Left ventricle myocardium superior (tissue), 1 donor: ENCODE measurements at places on chromosomes 2 and 18. TPM values are rescaled to one million over a fixed set of nuclear protein-coding genes. Genes with fewer than 3 reads are reported as not detected.

TRIM43 gene
- total RNA-seq: not detected

GULP1 gene
- 4.6 TPM for total RNA-seq

MFSD2B gene
- total RNA-seq: not detected

NGEF gene
- total RNA-seq: not detected

DSG2 gene
- 49.6 TPM for total RNA-seq

FSHR gene
- total RNA-seq: 0.20 TPM

RABL2A gene
- 5.3 TPM for total RNA-seq

UGT1A10 gene
- not detected for total RNA-seq

ITGAV gene
- total RNA-seq: 143 TPM

SYT4 gene
- 1.9 TPM for total RNA-seq

BMP10 gene
- total RNA-seq: 0.25 TPM

ZNF24 gene
- total RNA-seq: 53.6 TPM

ACTR2 gene
- total RNA-seq: 109 TPM

KIAA2012 gene
- total RNA-seq: not detected

SPEG gene
- 111 TPM for total RNA-seq

CXCR1 gene
- 0.69 TPM for total RNA-seq

ATP5MC3 gene
- total RNA-seq: 1,234 TPM

COL5A2 gene
- total RNA-seq: 8.1 TPM

PRKAG3 gene
- total RNA-seq: 0.12 TPM

KIF1A gene
- total RNA-seq: 1.6 TPM

CENPA gene
- total RNA-seq: not detected

UBR3 gene
- 127 TPM for total RNA-seq

ANKRD30B gene
- not detected for total RNA-seq

ENOSF1 gene
- total RNA-seq: 23.9 TPM

ALPG gene
- total RNA-seq: not detected

CPLX4 gene
- not detected for total RNA-seq

LRRTM4 gene
- 0.69 TPM for total RNA-seq

PMAIP1 gene
- total RNA-seq: 0.20 TPM

KRTCAP3 gene
- total RNA-seq: not detected

ACVR1C gene
- total RNA-seq: 0.32 TPM

TCF7L1 gene
- total RNA-seq: 7.1 TPM

PKDCC gene
- total RNA-seq: 77.1 TPM

ST6GAL2 gene
- 0.12 TPM for total RNA-seq

ATG16L1 gene
- 18.4 TPM for total RNA-seq

MAB21L4 gene
- not detected for total RNA-seq

GYPC gene
- total RNA-seq: 114 TPM

SNORC gene
- 1.3 TPM for total RNA-seq

FAP gene
- 1.3 TPM for total RNA-seq

GCG gene
- total RNA-seq: not detected

MAL gene
- 3.9 TPM for total RNA-seq

NEB gene
- total RNA-seq: 0.55 TPM

INHA gene
- total RNA-seq: 1.5 TPM

PTPN2 gene
- 11.7 TPM for total RNA-seq

RIT2 gene
- not detected for total RNA-seq

ACSL3 gene
- 48.8 TPM for total RNA-seq

COL4A3 gene
- total RNA-seq: 4.5 TPM

CYP27A1 gene
- total RNA-seq: 7.9 TPM

NEU2 gene
- total RNA-seq: not detected

SPIRE1 gene
- total RNA-seq: 41.0 TPM

SCN3A gene
- total RNA-seq: 0.84 TPM
